Vagina (tissue), 2 donors: ENCODE measurements at places on chromosomes 4 and X. TPM values are rescaled to one million over a fixed set of nuclear protein-coding genes. Genes with fewer than 3 reads are reported as not detected.

- H3K4me1 ChIP-seq = no peaks in the 10 kb centered on the region
- no peaks in the 10 kb centered on the region for H3K27me3 ChIP-seq
- H3K27ac ChIP-seq = no peak overlapping the region
- H3K36me3 ChIP-seq = no peaks in the 10 kb centered on the region
- H3K4me3 ChIP-seq = no peak overlapping the region
- DNase-seq = no peak
Measured at GRCh38 chrX:12443534-12444098, 305.3 kb downstream of the FRMPD4 start.

Gene USP17L11
- total RNA-seq = not detected

Gene SCOC
- 39.3 TPM for total RNA-seq

DNA sequence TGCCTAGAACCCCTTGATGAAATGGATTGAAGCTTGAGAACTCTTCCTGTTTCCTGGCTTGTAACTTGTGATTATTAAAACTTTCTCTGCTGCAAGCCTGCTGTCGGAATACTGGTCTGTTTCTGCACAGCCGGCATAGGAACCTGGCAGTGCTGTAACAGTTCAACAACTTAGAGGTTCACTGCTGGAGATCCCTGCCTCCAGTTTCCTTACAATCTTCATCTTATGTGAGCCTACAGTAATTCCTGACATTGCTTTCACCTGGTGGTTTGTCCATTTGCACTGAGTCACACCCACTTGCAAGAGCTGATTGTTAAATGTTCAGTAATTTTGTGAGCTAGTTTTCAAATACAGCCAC is 1.3 kb upstream of the SEPSECS start:
- H3K27me3 ChIP-seq = no peaks in the 10 kb centered on the region
- H3K4me3 ChIP-seq = peak overlapping the region; percentile 82
- H3K36me3 ChIP-seq = no peaks in the 10 kb centered on the region
- no peak for DNase-seq

Gene HSFX4
- total RNA-seq = not detected

DNA sequence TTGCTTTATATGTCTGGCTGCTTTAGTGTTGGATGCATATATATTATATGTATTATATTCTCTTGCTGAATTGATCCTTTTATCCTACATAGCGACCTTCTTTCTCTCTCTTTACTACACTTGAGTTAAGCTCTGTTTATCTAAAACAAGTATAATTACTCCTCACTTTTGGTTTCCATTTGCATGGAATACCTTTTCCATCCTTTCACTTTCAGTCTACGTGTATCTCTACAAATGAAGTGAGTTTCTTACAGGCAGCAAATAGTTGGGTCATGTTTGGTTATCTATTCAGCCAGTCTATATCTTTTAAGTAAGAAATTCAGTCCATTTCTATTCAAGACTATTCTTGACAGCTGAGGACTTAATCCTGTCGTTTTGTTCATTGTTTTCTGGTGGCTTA is 167.5 kb upstream of the USP38 start:
- H3K4me1 ChIP-seq = peaks cover 7% of the 10 kb centered on the region
- H3K36me3 ChIP-seq = no peaks in the 10 kb centered on the region
- H3K27ac ChIP-seq = no peak overlapping the region

DNA sequence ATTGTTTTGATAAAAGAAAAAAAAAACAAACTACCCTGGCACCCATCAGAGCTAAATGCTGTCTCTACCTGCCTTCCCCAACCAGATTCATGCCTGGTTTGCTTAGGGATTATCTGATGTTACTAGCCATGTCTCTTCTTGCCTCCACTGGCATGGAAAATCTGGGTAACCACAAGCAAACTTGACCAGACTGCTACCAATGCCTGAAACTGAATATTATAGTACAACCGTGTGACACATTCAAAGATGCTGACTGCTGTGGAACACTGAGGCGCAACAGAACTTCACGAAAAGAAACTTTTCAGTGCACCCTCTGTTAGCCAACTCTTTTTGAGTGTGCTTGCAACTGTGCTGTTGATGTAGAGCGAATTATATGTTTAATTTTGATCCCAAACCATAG is 228.1 kb downstream of the CBR4 start:
- peaks cover 22% of the 10 kb centered on the region for H3K4me1 ChIP-seq
- H3K27me3 ChIP-seq = no peaks in the 10 kb centered on the region
- H3K36me3 ChIP-seq = no peaks in the 10 kb centered on the region
- H3K27ac ChIP-seq = no peak overlapping the region
- no peak for DNase-seq

Gene SPP1
- total RNA-seq = 11.8 TPM

GRCh38 chrX:154373340-154374306 is 811 bp downstream of the FLNA start:
- peak overlapping the region; percentile 86 for H3K27ac ChIP-seq
- no peaks in the 10 kb centered on the region for H3K36me3 ChIP-seq
- peak overlapping the region; percentile 75 for H3K4me3 ChIP-seq
- no peak for DNase-seq
- H3K27me3 ChIP-seq = no peaks in the 10 kb centered on the region

Gene ITIH6
- total RNA-seq = not detected

GRCh38 chr4:82864336-82864979 is 26.5 kb downstream of the SEC31A start:
- peaks cover 58% of the 10 kb centered on the region for H3K36me3 ChIP-seq
- H3K4me3 ChIP-seq = no peak overlapping the region
- H3K4me1 ChIP-seq = peaks cover 15% of the 10 kb centered on the region
- no peak for DNase-seq
- no peak overlapping the region for H3K27ac ChIP-seq

GRCh38 chr4:141180991-141181761 is 39.5 kb upstream of the ZNF330 start:
- H3K4me3 ChIP-seq = no peak overlapping the region
- DNase-seq = no peak
- no peak overlapping the region for H3K27ac ChIP-seq
- no peaks in the 10 kb centered on the region for H3K4me1 ChIP-seq

DNA sequence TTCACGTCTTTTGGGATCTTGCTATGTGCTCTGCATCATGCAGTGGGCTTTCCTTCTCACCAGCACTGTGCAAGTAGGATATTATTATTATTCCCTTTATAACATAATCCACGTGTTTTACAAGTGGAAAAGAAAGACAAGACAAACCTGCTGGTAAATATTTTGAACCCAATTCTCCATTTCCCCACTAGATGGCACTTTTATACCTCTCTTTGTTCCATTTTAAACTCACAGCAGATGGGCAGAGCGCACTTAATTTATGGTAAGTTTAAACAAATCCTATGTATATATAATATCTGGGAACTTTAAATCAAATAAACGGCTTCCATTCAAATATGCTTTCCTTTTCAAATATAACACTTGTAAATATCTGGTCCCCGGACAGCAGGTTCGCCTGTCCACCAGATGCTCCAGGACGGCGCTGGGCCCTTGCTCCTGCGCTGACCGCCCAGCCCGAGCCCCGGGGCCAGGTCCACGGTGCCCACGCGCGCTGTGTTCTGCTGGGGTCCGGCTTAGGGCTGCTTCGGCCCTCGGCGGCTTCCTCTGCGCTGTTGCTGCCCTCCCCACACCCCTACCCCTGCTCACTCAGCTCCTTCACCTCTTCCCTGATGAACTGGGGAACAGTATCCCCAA is 31.1 kb downstream of the F11 start:
- peaks cover 3% of the 10 kb centered on the region for H3K27me3 ChIP-seq
- no peak overlapping the region for H3K27ac ChIP-seq
- no peak overlapping the region for H3K4me3 ChIP-seq

Gene GABRG1
- total RNA-seq = not detected

GRCh38 chrX:106902684-106903083 is 457 bp downstream of the RIPPLY1 start:
- no peaks in the 10 kb centered on the region for H3K36me3 ChIP-seq
- no peak overlapping the region for H3K4me3 ChIP-seq
- no peak for DNase-seq
- H3K27me3 ChIP-seq = no peaks in the 10 kb centered on the region
- H3K27ac ChIP-seq = no peak overlapping the region

DNA sequence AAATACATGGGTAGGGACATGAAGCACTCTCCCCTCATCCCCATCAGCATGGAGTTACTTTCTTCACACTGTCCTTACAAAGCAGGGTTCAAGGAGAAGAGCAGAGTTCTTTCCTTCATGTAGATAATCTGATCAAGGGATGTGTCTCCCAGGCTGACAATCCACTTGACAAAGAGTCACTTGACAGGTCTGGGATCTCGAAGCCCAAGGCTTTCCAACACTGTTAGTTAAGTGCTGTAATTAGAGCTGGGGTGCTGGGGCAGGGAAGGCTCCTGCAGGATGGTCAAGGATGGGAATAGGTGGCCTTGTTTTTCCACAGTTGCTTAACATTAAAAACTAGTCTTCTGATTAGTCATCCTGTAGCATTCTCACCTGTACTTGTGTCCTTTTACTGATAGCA is 38.0 kb downstream of the CCNG2 start:
- no peaks in the 10 kb centered on the region for H3K4me1 ChIP-seq
- no peak overlapping the region for H3K4me3 ChIP-seq
- H3K27me3 ChIP-seq = no peaks in the 10 kb centered on the region
- no peak for DNase-seq
- no peak overlapping the region for H3K27ac ChIP-seq
